SJSA1 (cell line): ENCODE measurements at places on chromosomes 2 and 18. TPM values are rescaled to one million over a fixed set of nuclear protein-coding genes. Genes with fewer than 3 reads are reported as not detected.

- no peaks in the 10 kb centered on the region for H3K4me1 ChIP-seq
- no peak for DNase-seq
- H3K4me3 ChIP-seq: no peak overlapping the region
- H3K27ac ChIP-seq: no peak overlapping the region
Measured at GRCh38 chr2:31372097-31372496, 42.4 kb downstream of the XDH start.

- no peak for DNase-seq
- no peak overlapping the region for H3K27ac ChIP-seq
- no peak overlapping the region for H3K4me3 ChIP-seq
- H3K36me3 ChIP-seq: no peaks in the 10 kb centered on the region
- no peaks in the 10 kb centered on the region for H3K27me3 ChIP-seq
Measured at GRCh38 chr2:227153758-227154486, 10.1 kb downstream of the COL4A4 start.

- no peaks in the 10 kb centered on the region for H3K4me1 ChIP-seq
- no peak for DNase-seq
- no peak overlapping the region for H3K27ac ChIP-seq
- peaks cover 18% of the 10 kb centered on the region for H3K27me3 ChIP-seq
- H3K36me3 ChIP-seq: no peaks in the 10 kb centered on the region
- no peak overlapping the region for H3K4me3 ChIP-seq
Measured at GRCh38 chr2:107992069-107992468, 5.7 kb downstream of the SLC5A7 start.

GRCh38 chr2:237861875-237862527 is 2.6 kb downstream of the RAMP1 start:
- peaks cover 63% of the 10 kb centered on the region for H3K4me1 ChIP-seq
- no peak overlapping the region for H3K27ac ChIP-seq
- H3K27me3 ChIP-seq: no peaks in the 10 kb centered on the region
- H3K36me3 ChIP-seq: no peaks in the 10 kb centered on the region
- no peak for DNase-seq

GRCh38 chr2:11387100-11387390 is 42.6 kb upstream of the ROCK2 start:
- H3K4me3 ChIP-seq: no peak overlapping the region
- peak overlapping the region; percentile 34 for H3K27ac ChIP-seq
- peak; percentile 67 for DNase-seq
- peaks cover 49% of the 10 kb centered on the region for H3K4me1 ChIP-seq
- no peaks in the 10 kb centered on the region for H3K36me3 ChIP-seq

GRCh38 chr2:96111823-96112500 is 4.4 kb downstream of the ADRA2B start:
- H3K27me3 ChIP-seq: peaks cover 16% of the 10 kb centered on the region
- no peak overlapping the region for H3K4me3 ChIP-seq
- no peak for DNase-seq
- H3K4me1 ChIP-seq: peaks cover 6% of the 10 kb centered on the region
- no peaks in the 10 kb centered on the region for H3K36me3 ChIP-seq

- H3K36me3 ChIP-seq: no peaks in the 10 kb centered on the region
- no peak overlapping the region for H3K4me3 ChIP-seq
- no peak overlapping the region for H3K27ac ChIP-seq
- H3K4me1 ChIP-seq: peaks cover 16% of the 10 kb centered on the region
Measured at GRCh38 chr18:59617468-59617932, 79.7 kb downstream of the CCBE1 start.

DNA sequence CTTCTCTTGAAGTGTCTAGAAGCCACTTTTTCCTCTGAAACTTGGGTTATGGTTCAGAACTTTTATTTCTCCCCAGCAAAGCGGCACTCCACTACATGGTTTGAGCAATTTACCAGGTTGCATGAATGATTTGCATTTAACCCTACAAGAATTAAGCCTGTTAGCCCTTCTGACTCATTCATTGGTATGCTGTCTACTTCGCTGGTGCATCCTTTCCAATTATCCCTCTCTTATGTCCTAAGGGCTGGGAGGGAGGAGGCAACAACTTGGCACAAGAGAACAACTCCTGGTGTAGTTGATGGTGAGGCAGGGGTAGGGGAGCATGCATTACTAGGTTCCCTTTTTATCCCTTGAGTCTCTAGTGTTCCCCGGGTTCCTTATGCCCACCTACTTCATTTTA is 293.4 kb upstream of the MEX3C start:
- H3K4me3 ChIP-seq: no peak overlapping the region
- no peaks in the 10 kb centered on the region for H3K27me3 ChIP-seq
- H3K4me1 ChIP-seq: no peaks in the 10 kb centered on the region
- no peaks in the 10 kb centered on the region for H3K36me3 ChIP-seq
- H3K27ac ChIP-seq: no peak overlapping the region

Gene ATOH8
- total RNA-seq: 9.8 and 16.4 TPM in 2 replicates

DNA sequence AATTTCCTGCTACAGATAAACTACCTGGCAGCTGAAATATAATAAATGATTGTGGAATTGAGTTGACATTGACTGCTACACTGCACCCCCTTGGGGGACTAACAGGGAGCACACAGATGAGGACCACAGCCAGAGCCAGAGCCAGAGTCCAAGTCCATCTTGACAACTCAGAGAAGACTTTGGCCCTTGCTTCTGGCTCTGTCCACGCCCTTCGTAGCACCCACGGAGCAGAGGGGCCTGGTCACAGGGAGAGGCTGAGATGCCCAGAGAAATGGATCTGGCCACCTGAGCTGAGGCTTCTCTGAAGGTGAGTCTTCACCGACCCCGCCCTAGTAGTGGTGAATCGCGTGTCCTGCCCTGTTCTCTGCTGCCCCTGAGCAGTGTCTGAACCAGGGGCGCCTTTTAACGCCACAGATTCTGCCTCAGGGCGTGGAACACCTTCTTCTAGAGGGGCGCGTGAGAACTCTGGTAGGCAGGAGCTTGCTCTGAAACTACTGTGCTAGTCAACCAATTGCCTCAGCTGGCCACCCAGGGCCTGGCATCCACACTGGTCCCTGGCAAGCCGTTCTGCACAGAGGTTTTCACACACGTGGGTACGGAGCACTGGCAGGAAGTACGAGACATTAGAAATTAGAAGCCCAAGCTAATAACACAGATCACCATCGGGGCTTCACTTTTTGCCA is 35.7 kb upstream of the MAT2A start:
- H3K4me1 ChIP-seq: peaks cover 48% of the 10 kb centered on the region
- no peak overlapping the region for H3K4me3 ChIP-seq
- H3K27me3 ChIP-seq: no peaks in the 10 kb centered on the region
- no peaks in the 10 kb centered on the region for H3K36me3 ChIP-seq

GRCh38 chr2:43348908-43349661 is 122.7 kb upstream of the ZFP36L2 start:
- H3K27ac ChIP-seq: no peak overlapping the region
- peaks cover 37% of the 10 kb centered on the region for H3K4me1 ChIP-seq
- H3K36me3 ChIP-seq: no peaks in the 10 kb centered on the region
- H3K27me3 ChIP-seq: no peaks in the 10 kb centered on the region

DNA sequence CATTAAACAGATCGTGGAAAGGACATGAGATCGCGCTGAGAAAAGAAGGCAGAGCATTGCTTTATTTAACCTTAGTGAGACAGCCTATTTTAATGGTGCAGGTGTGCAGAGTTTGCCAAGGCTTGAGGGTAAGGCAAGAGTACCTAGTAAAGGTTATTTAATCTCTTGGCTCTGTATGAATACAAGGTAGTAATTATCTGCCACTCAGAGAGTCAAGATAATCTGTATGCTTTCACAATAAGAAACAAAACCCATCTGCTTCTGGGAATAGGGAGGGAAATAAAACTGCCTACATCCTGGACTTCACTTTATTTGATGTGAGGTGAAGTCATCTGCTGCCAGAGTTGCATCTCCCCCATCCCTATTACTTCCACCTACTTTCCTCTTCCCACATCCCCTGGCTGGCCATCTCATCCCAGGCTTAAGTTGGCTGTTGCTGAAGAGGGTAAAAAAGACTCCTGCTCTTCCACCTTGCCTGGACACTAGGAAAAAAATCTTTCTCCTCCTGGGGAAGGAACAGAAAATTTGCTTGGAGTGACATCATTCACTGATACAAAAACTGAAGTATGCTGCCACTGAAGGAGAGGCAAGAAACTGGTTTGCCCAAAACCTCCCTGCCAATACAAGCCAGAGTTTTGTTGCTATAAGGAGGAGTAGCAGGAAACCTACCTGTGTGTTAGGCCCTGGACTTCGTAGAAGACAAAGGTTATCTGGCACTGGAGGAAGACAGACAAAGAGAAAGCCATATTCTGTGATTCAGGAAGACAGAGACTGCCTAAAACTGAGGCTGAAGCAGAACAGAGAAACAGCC is 35.8 kb upstream of the ARHGAP25 start:
- no peak overlapping the region for H3K4me3 ChIP-seq
- H3K4me1 ChIP-seq: no peaks in the 10 kb centered on the region
- H3K27ac ChIP-seq: no peak overlapping the region
- DNase-seq: no peak
- no peaks in the 10 kb centered on the region for H3K36me3 ChIP-seq
- no peaks in the 10 kb centered on the region for H3K27me3 ChIP-seq

- H3K4me1 ChIP-seq: no peaks in the 10 kb centered on the region
- no peak for DNase-seq
- no peak overlapping the region for H3K27ac ChIP-seq
- no peaks in the 10 kb centered on the region for H3K36me3 ChIP-seq
Measured at GRCh38 chr2:172823261-172823850, 87.7 kb downstream of the RAPGEF4 start.

Gene CBLN2
- total RNA-seq: not detected in 2 replicates
